Epithelial cell of alveolus of lung (primary cell): ENCODE measurements at places on chromosomes 1 and 21. TPM values are rescaled to one million over a fixed set of nuclear protein-coding genes. Genes with fewer than 3 reads are reported as not detected.

The CRB1 gene
- total RNA-seq: 0.08 and 0.52 TPM in 2 replicates

The PCP4 gene
- not detected in 2 replicates for total RNA-seq

The MIXL1 gene
- total RNA-seq: not detected in 2 replicates

The DENND2D gene
- 3.4 and 3.5 TPM in 2 replicates for total RNA-seq

The TTLL7 gene
- 4.3 and 5.6 TPM in 2 replicates for total RNA-seq

The GJA9 gene
- total RNA-seq: not detected in 2 replicates

The CLDN17 gene
- not detected in 2 replicates for total RNA-seq

The STUM gene
- total RNA-seq: not detected in 2 replicates

The SFN gene
- 3.3 and 7.0 TPM in 2 replicates for total RNA-seq

The C1orf167 gene
- 6.9 TPM in 1 of 2 replicates, not detected in the other for total RNA-seq

The RSPO1 gene
- total RNA-seq: under 0.01 and 0.08 TPM in 2 replicates

The TBX19 gene
- 0.26 and 0.96 TPM in 2 replicates for total RNA-seq

The C4BPA gene
- total RNA-seq: not detected in 2 replicates

The KLHDC9 gene
- 0.96 and 1.0 TPM in 2 replicates for total RNA-seq

The OTUD3 gene
- total RNA-seq: 0.78 and 2.2 TPM in 2 replicates

The MANEAL gene
- not detected in 2 replicates for total RNA-seq

The CHD1L gene
- 19.8 and 26.2 TPM in 2 replicates for total RNA-seq

The ANGPTL3 gene
- total RNA-seq: not detected in 2 replicates

The AKNAD1 gene
- 0.78 TPM in 1 of 2 replicates, not detected in the other for total RNA-seq

The IL20 gene
- not detected in 2 replicates for total RNA-seq
